Activated CD4-positive, alpha-beta T cell treated with anti-CD3 and anti-CD28 coated beads, Interleukin-2, amount 10 ng/mL, durations not matched to agents 24 days and 14 days (primary cell): ENCODE measurements at places on chromosomes 2 and 18.

GRCh38 chr2:152098496-152099366 is at the start of gene CACNB4:
Gene CACNB4 (minus strand): TSS chr2:152099044.
- peak; percentile 65 for DNase-seq

GRCh38 chr2:64773461-64774118 is 119.9 kb upstream of the SERTAD2 start:
- DNase-seq: no peak

DNA sequence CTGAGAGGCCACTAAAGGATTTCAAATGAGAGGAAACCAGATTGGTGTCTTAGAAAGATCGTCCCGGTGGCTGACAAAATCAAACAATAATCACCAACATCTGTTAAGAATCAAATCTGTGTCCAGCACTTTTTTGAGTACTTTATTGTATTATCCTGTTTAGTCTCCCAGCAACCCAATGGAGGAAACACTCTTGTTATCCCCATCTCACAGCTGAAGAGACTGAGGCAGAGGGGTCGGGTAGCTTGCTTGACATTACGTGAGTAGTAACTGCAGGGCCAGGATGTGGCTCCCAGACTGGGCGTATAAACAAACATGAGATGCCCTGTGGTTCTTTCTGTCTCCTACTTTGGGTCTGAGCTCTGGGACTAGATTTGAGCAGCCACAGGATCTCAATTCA is 76.0 kb downstream of the KLHL29 start:
- DNase-seq: no peak

- DNase-seq: no peak
Measured at GRCh38 chr2:109486711-109487535, 126.8 kb downstream of the SEPTIN10 start.

DNA sequence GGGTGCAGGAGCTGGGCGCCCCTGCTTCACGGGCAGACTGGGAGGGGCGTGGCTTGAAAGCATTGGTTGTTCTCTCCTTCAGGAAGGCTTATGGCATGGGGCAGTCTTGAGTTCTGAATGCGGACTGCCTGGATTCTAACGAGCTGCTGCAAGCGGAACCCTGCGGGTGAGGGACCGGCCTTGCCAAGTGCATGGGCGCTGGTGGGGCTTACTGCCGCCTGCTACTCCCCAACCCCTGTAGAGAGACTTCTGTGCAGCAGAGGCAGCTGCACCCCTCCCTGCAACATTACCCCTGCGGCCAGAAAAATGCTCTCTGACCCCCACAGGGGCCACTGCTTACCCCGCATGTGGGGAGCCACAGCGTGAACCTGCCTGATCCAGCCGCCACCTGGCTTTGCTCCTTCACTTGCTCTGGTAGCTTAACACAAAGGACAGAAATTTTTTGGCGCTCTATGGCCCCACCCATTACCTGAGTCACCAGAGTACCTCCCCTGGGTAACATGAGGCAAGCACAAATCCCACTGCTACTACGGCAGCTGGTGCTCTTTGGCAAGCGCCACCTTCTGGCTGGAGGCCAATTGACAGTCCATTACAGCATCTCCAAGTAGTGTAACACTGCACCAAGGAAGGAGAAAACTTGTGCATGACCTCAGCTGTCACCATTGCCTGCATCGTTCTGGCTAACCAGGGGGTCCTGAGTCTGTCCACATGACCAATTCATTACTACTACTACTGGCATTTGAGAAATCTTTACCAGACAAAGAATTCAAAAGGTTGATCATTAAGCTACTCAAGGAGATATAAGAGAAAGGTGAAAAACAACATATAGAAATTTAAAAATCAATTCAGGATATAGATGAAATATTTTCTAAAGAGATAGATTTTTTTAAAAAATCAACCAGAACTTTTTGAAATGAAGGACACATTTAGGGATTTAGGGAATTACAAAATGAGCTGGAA is 35.4 kb downstream of the MYL12B start:
- peak; percentile 98 for DNase-seq

GRCh38 chr2:8134985-8135682 is 546.7 kb upstream of the ID2 start:
- DNase-seq: no peak

GRCh38 chr2:34121076-34121475 is 522.0 kb upstream of the FAM98A start:
- no peak for DNase-seq

GRCh38 chr18:10896851-10897250 is 252.5 kb downstream of the PIEZO2 start:
- no peak for DNase-seq

- peak; percentile 83 for DNase-seq
Measured at GRCh38 chr18:36284671-36285295, 12.7 kb upstream of the FHOD3 start.

DNA sequence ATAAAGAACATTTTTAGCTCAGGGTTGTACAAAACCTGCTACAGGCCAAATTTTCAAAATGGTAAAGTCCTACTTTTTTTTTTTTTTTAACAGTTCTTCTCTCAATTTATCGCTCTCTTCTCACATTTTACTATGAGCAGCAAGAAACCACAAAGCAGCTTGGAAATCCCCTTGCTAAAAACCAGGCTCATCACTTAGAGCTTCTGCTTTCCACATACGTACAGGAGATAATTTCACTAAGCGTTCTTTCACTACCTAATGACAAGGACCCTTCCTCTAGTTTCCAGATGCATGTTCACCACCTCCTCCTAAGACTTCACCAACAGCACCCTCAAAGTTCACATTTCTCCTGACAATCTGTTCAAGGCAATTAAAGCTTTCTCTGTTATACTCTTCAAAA is 294.9 kb upstream of the CYRIA start:
- no peak for DNase-seq

DNA sequence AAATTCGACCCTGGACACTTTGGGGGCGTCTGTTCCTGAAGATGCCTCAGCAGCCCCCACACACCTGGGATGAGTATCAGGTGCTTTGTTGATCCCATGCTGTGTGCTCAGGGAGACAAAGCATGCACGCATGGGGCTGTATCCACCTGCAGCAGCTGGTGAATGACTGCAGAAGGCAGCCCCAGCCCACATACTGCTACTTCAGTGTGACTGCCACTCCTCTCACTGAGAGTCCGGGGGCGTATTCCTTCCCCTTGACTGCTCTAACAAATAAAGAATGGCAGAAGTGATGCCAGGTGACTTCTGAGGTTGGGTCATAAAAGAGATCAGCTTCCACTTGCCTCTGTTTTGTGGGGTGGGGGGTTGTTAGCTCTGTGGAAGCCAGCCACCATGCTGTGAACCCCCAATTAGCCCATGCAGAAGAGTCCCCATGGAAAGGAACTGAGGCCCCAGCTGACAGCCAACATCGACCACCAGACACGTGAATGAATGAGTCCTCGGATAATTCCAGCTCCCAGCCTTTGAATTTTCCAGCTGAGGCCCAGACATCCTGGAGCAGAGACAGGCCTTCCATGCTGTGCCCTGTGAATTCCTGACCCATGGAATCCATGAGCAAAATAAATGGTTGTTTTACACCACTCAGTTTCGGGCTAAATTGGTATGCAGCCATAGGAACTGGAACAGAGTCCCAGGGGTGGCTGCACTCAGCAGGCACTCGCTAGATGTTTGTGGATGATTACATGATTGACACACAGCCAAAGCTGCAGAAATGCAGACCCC is 289.3 kb downstream of the CELF4 start:
- no peak for DNase-seq

- no peak for DNase-seq
Measured at GRCh38 chr18:32469190-32469651, 1.5 kb downstream of the GAREM1 start.

- DNase-seq: no peak
Measured at GRCh38 chr2:235594041-235594440, 100.2 kb downstream of the AGAP1 start.

DNA sequence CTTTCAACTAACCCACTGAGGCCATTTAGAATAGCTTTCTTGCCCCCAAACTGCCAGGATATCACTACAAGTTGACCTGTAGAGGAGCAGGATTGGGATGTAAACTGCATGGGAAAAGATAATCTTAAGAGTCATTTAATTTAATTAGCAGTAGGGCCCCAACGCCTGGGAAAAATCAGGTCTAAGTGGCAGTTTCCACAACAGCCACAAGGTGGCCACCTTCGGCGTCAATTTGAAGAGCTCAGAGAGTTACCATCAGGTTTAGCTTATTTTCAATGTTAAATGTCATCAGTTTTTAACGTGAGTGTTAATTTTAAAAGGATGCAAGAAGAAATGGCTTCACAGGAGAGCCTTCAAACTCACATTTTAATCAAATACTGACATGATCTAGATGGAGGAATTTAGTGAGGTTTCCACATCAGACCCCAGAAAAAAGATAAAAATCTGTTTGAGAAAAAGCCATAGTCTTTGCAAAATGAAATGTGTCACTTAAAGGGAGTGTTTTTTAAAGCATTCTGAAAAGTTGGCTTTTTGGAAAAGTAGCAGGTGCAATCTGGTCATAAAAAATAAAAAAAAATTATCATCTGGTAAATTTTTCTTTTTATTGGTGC is 77.3 kb upstream of the UPP2 start:
- peak; percentile 87 for DNase-seq

DNA sequence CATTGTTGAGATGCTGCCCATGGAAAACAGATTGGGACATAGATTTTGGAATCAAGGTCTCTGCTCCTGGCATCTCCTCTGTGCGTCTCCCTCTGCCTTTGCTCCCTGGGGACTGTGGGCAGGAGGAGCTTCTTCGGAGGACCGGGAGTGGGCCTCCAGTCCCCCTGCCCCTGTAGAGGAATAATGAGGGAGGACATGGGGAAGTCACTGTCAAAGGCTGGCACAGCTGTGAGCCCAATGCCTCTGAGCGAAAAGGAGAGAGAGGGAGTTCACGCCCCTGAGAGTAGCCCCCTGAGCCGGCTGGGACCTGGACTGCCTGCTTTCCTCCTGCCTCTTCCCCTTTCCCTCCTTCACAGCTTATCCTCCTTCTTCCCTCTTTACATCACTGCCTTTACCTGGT is 195.0 kb downstream of the LOXHD1 start:
- no peak for DNase-seq

DNA sequence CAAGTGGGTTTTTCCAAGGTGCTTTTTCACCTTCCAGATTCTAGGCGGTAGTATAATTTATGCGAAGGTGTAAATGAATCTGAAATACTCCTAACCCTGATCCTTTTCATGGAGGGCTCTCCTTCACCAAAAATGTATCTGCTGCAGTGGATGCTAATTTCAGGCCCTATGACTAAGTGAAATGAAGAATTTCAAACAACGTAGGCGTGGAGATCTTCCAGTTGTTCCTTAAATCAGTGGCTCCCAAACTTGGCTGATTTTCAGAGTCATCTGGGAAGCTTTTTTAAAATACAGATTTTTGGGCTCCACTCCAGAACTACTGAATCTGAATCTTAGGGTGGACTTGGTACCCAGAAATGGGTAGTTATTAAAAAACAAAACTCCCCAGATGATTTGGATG is 5.5 kb downstream of the GCKR start:
- no peak for DNase-seq

DNA sequence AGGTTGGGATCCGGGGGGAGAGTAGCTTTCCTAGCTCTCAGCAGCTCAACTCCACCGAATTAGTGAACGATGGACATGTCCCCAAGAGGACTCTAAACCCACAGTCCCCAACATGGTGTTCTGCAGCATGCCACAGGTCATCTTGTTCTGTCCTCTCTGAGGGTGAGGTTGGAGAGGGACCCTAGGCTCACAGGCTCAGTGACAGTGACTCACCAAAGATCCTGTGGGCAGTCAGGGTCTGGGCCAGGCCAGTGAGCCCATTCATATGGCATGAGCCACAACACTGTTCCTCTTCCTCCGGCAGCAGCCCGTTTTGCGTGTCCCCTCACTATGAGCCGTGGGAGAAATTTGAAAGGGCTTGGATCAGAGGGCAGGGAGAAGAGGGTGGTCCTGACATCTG is 2.8 kb upstream of the SLC20A1 start:
- no peak for DNase-seq

- no peak for DNase-seq
Measured at GRCh38 chr2:66602341-66602740, 167.4 kb downstream of the MEIS1 start.

- DNase-seq: no peak
Measured at GRCh38 chr18:59514203-59514602, 155.1 kb upstream of the LMAN1 start.

- DNase-seq: peak; percentile 14
Measured at GRCh38 chr2:232200195-232200594, 178.4 kb upstream of the ALPP start.

DNA sequence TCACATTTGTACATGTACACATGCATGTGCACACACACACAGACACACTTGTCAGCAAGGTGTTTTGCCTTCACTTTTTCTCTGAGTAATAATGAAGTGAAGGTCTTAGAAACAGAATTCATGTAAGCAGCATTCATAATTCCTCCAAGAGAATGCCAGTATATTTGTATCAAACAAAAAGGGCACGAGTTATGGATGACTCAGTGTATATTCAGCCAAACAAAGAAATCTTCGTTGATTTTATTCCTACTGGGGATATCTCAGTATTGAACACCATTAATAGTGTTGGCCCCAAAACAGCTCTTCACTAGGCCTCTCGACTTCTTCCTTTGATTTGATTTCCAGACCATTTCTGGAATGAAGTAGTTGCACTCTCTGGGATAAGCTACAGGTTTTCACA is 125.3 kb downstream of the PIK3C3 start:
- DNase-seq: no peak
